ENCODE measurements at places on chromosomes 2 and 18. TPM values are rescaled to one million over a fixed set of nuclear protein-coding genes. Genes with fewer than 3 reads are reported as not detected.

Gene CPS1
- 8.1 TPM for total RNA-seq

Gene GAREM2
- 21.0 TPM for total RNA-seq

Gene SCYGR1
- total RNA-seq: not detected

Gene FSHR
- 0.33 TPM for total RNA-seq

Gene UGT1A4
- not detected for total RNA-seq

Gene CHMP1B
- 42.9 TPM for total RNA-seq

Gene C2orf15
- total RNA-seq: 2.0 TPM

Gene PCARE
- total RNA-seq: 0.61 TPM

Gene UBXN4
- total RNA-seq: 98.2 TPM

Gene ATIC
- 72.3 TPM for total RNA-seq

Gene DYNAP
- not detected for total RNA-seq

Gene AMER3
- 28.0 TPM for total RNA-seq

Gene USP14
- 62.4 TPM for total RNA-seq

Gene TRPM8
- not detected for total RNA-seq

Gene AFF3
- 87.5 TPM for total RNA-seq

Gene NETO1
- 80.6 TPM for total RNA-seq

Gene BBS5
- total RNA-seq: 24.3 TPM

Gene ARHGEF33
- 6.5 TPM for total RNA-seq

Gene MC5R
- total RNA-seq: not detected

Gene SMPD4
- total RNA-seq: 62.5 TPM

Gene RPRD1A
- 74.9 TPM for total RNA-seq

Gene FMNL2
- total RNA-seq: 220 TPM

Gene MOGAT1
- total RNA-seq: 1.2 TPM

Gene ALK
- 6.9 TPM for total RNA-seq

Gene CENPO
- 11.4 TPM for total RNA-seq

Gene LYPD6B
- 1.6 TPM for total RNA-seq

Gene EPAS1
- 131 TPM for total RNA-seq

Gene NT5DC4
- total RNA-seq: not detected

Gene AQP12A
- not detected for total RNA-seq

Gene TRIB2
- 60.6 TPM for total RNA-seq

Gene ZNF396
- total RNA-seq: 3.1 TPM

Gene FOXD4L1
- 0.60 TPM for total RNA-seq

Gene PPP1R1C
- total RNA-seq: 5.5 TPM

Gene WDR7
- total RNA-seq: 118 TPM

Gene DSC1
- 2.8 TPM for total RNA-seq

Gene ZNF397
- 52.0 TPM for total RNA-seq

Gene MARCO
- not detected for total RNA-seq

All from dorsolateral prefrontal cortex (tissue), 122 donors.